ENCODE measurements at places on chromosomes 7 and 10.

GRCh38 chr10:43188702-43189101, 50.5 kb downstream of the CSGALNACT2 start:
- DNase-seq, result no peak

DNA sequence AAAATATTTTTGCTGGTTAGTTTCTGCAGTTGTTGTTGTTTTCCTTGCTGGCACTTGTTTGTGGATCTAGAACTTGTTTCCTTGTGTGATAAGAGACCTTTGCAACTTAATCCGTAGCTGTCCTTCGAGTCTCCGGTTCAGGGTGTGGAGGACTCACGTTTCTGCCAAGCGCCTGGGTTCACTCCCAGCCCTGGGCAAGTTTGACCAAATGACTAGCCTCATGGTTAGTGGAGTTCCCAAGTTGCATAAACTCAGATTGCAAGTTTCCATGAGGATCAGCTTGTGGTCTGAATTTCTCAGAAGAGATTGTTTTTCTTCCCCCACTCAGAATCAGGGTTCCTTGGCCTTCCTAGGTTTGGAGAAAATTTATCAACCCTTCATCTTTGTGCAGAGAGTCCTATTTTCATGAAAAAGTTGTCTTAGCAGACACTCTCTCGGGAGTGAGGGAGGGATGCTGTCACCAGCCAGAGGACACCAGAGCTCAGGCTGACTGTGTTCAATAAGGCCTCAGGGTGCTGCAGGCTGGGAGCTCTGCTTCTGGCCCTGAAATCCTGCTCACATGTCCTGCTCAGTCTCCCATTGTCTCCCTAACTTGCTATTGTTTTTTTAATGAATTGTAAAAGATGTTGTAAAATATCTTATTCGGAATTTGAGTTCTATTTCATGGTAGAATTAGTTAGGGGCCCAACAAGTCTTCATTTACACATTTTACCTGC, 377.7 kb upstream of the KLF6 start:
- DNase-seq, result no peak

DNA sequence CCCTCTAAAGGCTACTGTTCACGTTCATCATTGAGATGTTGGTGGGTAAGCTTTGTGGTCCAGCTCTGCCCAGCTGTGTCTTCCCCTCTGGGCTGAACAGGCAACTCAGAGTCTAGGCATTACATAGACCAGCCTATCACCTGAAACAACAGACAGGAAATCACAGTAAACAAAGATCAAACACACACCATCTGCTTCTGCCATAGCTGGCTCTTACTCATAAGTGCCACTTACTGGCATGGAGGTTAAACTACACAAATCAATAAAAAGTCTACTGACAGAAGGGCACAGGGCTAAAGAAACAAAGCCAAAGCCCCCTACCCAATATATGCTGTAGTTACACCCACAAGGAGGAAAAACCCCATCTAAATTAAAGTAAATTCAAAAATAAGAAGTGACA, 35.0 kb downstream of the SEPTIN14 start:
- DNase-seq, result no peak

- DNase-seq, result peak; percentile 42
Measured at GRCh38 chr7:140645166-140645900, 4.7 kb upstream of the DENND2A start.

DNA sequence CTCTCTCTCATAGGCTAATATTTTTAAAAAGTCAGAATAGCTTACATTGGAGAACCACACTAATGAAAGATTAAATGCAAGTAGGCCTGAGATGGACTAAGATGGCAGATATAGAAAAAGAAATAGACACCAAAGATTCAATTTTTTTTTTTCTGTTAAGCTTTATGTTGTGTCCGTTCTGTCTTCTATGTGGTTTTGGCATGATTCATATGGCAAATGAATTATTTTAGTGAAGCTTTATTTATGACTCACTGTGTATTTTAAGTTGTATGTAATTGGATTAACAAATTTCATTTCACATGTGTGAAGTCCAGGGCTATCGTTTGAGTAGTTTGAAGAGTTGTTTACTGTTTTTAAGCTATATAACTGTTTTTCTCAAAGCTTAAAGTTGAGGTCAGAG, 214.8 kb downstream of the CAMK1D start:
- DNase-seq, result no peak

GRCh38 chr10:124713679-124714255, 30.4 kb downstream of the FAM53B start:
- DNase-seq, result no peak

DNA sequence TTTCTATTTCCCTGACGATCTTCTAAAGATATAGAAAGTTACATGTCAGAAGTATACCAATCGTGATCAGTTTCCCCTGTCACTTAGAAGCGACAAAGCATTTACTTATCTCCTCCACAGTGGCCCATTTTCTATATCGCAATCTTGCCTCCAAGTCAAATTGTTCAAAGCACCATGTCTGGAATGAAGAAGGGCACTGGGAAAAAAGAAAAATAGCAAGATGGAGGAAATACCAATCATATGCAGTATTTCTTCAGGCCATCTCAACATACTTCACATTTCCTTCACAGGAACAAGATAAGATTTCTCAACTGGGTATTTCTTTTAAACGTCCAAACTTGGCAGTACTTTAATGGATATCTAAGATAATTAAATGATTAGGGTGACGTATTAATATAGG, 63.3 kb upstream of the IL6 start:
- no peak for DNase-seq

- no peak for DNase-seq
Measured at GRCh38 chr7:18684916-18685315, 189.4 kb downstream of the HDAC9 start.

GRCh38 chr7:36138209-36138608, 14.8 kb upstream of the EEPD1 start:
- DNase-seq, result no peak

GRCh38 chr7:32177232-32177631, 107.0 kb upstream of the PDE1C start:
- no peak for DNase-seq

- DNase-seq, result no peak
Measured at GRCh38 chr10:121426307-121426706, 171.9 kb downstream of the FGFR2 start.

DNA sequence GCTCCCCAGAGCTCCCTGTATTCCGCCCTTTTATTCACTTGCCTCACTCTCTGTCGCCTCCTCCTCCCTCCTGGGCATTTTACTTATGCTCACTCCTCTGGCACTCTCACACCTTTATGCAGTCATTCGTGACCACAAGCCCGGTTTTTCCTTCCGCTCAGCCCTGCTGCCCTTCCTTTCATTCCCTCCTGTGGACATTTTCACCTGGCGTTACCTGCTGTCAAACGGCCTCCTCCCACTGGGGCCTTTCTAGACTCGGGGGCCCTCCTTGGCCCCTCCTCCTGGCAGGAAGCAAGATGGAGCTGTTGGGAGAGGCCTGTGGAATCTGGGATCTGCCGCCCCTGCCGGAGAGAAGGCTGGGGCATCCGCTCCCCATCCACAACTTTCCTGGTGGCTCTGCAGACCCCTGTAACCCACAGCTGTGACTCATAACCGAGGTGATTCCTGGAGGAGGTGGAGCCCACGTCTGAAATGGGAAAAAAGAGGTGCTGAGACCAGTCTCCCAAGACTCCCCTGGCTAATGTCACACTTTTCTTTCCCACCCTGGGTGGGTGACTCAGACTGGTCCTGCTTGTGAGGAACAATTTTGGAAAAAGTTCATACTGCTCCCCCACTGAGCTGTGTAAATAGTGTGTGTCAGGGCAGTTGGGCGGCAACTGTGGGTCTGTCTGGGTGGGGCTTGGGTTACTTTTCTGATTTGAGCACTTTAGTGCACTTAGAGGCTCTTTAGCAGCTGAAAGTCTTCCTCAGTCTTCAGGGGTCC, 1.2 kb downstream of the VCL start:
- no peak for DNase-seq

All from NCI-H1930 (cell line).